Hematopoietic multipotent progenitor cell treated with erythropoietin and hydrocortisone succinate and interleukin-3 and kit ligand, for 4 days (in vitro differentiated cells): ENCODE measurements at places on chromosomes 3 and 15.

GRCh38 chr15:62107571-62108121 lies 40.9 kb downstream of the C2CD4A start:
- DNase-seq, result no peak

GRCh38 chr3:115980709-115981108 lies 357.4 kb downstream of the GAP43 start:
- DNase-seq, result no peak

DNA sequence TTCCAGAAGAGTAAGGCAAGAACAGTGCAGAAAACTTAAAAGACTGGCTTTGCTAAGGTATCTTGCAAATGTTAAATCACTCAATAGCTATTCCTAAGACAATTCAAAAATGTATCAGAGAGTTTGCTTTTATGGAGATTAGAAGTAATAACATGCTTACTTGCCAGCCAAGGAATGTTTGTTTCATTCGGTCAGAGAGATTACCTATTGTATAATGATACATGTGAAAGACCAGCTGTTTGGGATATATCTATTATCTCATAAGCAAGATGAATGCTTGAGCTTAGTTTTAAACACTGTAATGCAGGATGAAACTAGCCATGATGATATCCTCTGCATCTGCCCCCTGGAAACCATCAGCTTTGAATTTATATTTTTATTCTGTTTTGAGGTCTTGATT lies 70.7 kb downstream of the MAP2K5 start:
- no peak for DNase-seq

DNA sequence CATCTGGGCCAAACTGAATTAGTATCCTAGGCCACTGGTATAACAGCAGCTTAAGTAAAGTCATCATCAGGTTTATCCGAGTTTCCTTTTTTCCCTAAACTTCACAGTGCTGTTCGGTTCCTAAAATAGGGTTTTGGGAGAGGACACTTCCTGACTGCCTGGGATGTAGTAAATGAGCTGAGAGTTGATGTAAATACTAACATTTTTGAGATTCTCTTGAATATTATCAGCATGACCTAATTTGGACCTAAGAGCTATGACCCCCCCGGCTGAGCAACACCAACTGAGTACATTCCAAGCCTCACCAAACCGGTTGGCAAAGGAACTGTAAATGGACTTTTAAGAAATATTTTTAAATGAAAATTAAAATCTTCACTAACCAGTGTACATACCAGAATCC lies 78.8 kb downstream of the IL5RA start:
- DNase-seq, result no peak

DNA sequence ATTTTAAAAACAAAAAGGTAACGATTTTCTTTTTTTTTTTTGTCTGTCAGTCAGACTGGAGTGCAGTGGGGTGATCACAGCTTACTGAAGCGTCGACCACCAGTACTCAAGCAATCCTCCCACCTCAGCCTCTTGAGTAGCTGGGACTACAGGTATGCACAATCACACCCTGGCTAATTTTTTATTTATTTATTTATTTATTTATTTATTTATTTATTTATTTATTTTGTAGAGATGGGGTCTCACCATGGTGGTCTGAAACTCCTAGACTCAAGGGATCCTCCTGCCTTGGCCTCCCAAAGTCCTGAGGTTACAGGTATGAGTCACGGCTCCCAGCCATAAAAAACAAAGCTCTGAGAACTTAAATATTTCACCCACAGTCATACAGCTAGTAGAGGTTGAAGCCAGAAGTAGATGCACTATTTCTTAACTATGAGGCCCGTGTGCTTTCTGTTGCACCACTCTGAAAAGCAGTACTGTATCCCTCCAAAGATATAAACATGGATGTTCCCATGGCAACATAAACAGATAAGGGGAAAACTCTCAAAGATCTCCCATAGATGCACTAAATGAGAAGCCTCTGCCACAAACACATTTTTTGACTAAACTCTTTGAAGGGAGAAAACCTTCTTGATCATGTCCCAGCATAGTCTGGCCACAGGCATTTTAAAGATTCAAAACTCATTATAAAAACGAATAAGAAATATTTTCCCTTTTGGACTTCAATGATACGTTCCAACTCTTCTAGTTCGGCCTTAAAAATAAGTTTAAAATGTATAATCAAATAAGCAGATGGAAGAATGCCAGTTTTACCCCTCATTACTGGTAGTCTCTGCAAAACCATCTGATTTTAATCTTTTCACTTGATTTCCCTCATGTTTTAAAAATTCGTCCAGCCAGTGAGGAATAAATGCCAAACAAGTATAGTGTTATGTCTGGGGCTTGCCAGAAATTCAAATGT lies 162.3 kb upstream of the ARHGEF26 start:
- DNase-seq, result no peak
